ENCODE measurements at places on chromosomes 13 and 19.

GRCh38 chr13:51437550-51438127 lies 15.2 kb downstream of the INTS6 start:
- no peak for DNase-seq

DNA sequence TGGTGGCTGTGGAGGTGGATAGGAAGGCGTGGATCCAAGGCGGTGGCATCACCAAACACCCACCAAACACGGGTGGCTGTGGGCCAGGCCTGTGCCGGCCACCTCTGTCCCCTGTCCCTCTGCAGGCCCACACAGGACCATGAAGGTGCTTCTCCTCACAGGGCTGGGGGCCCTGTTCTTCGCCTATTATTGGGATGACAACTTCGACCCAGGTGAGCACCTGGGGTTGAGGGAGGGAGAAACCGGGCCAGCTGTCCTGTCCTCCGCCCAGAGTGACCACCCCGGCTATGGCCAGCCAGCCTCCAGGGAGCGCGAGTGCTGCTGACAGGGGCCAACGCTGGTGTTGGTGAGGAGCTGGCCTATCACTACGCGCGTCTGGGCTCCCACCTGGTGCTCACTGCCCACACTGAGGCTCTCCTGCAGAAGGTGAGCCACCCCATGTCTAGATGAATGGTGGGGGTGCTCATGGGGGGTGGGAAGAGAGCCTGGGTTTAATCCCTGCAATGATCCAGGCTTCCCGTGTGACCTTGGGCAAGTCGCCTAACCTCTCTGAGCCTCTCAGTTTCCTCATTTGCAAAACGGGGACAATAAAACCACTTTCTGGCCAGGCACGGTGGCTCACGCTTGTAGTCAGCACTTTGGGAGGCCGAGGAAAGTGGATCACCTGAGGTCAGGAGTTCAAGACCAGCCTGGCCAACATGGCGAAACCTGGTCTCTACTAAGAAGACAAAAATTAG lies 4.0 kb downstream of the HSD11B1L start:
- no peak for DNase-seq

DNA sequence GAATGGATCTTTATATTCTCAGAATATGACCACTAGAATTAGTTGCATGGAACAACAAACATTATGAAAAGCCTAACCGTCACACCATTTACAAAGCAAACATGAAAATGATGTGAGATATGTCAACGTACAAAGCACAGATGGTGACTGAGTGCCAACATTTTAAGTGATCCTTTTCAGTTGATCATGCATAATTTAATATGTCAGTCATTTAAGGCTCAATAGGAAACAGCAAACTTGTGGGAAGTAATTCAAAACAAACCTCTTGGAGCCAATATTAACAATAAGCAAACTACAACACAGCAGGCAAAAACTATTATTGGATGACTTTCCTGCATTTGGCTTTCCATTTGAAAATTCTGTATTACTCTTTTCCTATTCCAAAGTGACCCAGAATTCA lies 277.6 kb downstream of the SLITRK6 start:
- no peak for DNase-seq

GRCh38 chr13:112723771-112724170 lies 33.9 kb downstream of the ATP11A start:
- peak; percentile 22 for DNase-seq

- no peak for DNase-seq
Observed at GRCh38 chr19:29450306-29450705, 75.5 kb upstream of the VSTM2B start.

- no peak for DNase-seq
Observed at GRCh38 chr19:50290011-50290410, 39.2 kb downstream of the KCNC3 start.

GRCh38 chr19:17112271-17112670 lies 36.7 kb downstream of the MYO9B start:
- no peak for DNase-seq

DNA sequence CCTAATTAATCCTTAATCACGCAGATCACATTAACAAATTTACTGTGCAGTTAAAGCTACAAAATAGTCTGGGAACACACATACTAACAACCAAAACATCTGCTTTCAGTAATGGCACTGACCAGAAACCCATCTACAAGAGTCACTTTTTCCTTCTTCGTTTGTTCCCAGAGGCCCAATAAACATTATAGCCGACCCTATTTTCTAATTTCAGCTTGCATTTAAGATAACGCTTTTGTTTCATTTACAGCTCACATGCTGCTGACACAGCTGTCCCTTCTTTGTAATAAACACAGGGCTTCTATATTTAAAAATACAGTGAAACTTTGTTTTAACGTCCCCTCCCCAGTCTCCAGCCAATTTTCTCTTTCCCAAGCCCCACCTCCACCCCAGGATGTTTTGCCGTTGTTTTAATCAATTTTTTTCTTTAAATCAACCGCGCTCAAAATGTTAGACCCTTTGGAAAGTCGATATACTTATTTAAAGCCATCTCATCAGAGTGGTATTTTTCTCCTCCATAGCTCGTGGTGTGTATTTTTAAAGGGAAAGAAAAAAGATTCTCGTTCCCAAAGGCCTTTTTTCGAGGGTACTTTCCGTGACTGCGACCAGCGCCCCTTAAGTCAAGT lies 1.7 kb upstream of the WBP4 start:
- no peak for DNase-seq

- no peak for DNase-seq
Observed at GRCh38 chr19:10780368-10780767, 55.6 kb downstream of the TMED1 start.

- no peak for DNase-seq
Observed at GRCh38 chr13:74036373-74036772, 97.8 kb downstream of the KLF12 start.

DNA sequence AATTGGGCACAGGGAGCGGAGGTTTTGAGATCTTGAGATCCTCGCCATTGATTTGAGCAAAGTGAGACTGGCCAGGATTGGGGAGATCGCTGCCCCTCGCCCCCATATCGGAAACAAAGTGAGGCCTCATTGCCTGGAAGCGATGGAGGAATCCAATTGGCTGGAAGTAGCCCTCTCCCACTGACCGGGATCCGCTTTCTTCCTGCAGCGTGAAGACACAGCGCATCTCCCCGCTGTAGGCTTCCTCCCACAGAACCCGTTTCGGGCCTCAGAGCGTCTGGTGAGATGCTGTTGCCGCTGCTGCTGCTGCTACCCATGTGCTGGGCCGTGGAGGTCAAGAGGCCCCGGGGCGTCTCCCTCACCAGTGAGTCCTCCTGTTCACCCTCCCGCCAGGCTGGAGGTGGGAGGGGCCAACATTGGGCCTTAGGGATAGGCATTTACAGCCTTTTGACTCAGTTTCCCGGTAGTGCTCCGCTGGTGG lies 438 bp downstream of the PRKCSH start:
- no peak for DNase-seq

DNA sequence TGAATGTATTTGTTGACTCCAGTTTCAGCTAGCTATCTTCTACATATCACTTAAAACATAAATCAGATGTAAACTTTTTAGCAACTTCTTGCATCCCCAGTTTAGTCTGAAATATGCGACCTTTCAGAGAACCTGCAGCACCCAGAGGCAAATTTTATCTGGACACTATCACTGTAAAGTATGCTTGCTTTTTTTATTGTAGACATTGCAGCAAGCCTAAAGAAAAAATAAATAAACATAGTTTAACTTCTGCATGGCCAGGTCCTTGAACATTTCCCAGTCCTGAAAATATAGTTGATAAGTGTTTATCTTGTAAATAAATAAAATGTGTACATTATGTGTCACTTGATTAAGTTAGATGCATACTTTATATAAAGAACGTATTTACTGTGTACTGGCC lies 1829.4 kb downstream of the PCDH9 start:
- DNase-seq: no peak

DNA sequence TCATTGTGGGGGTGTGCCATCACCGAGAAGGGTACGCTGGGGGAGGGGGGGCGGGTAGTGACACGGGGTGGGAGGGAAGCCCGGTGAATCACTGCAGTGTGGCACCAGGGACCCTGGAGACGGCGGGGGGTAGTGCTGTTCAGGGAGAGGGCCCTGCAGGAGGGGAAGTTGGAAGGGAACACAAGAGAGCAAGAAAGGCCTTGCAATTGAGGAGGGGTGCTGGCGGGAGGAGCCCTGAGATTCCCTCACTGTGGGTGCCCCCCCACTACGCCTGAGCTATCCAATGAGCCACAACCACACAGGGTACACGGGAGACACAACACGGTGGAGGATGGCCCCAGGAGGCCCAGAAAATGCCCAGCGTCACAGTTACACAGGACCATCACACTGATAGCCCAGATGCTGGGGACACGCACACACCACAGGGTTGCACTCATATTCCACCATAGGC lies 516 bp upstream of the ATP1A3 start:
- no peak for DNase-seq

DNA sequence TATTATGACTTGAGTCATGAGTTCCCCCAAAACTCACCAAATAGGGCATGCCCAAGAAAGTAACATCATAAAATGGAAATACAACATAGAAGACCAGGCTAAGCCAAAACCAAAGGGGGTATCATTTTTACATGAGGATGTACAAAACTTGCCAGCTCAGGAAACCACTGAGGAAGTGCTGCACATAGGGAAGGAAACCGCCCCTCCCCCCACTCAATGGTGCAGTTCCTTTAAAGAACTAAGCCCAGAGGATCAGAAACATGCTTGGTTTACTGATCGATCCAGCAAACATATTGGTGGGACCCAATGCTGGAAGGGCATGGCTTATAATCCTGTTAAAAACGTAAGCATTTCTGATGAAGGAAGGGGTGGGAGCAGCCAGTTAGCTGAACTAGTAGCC lies 4.2 kb upstream of the ZNF486 start:
- DNase-seq: no peak

GRCh38 chr13:76813000-76813691 lies 73.1 kb downstream of the KCTD12 start:
- DNase-seq: no peak

DNA sequence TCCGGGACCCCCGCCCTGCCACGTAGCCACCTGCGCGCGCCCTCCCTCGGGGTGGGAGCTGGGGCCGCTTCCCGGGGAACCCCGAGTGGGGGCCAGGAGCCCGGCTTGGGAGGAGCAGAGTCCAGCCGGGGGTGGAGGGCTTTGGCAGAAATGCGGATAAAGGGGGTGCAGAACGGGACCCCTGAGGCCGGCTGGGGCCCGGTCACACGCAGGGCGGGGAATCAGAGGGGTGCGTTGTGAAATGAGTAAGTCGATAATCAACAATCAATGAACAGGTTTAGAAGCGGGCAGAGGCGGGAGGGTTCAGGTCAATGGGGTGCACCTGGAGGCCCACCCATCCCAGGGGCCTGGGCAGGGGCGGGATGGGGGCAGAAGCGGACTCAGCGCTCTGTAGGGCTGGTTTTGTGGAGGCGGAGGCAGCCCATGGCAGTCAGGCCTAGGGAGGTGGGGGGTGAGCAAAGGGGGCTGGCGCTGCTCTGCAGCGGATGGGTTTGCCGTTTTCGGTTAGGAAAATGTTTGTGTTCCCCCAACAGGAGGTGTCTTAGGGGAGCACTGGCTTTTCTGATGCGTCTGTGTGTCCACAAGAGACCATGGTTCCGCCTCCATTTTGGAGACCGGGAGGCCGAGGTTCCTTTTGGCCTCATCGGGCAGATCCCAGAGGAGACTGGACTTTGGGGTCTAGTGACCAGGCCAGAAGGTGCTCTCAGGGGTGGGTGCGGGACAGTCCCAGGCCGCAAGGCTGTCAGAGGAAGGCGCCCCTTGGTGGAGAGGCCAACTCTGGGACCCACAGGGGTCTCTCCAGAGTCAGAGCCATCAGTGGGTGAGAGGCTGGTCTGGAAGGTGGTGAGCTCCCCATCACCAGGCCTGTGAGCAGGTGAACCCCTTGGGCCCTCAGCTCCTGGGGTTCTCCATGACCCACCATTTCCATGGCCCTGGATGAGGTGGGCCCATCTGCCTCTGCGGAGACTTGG lies 683 bp upstream of the DIRAS1 start:
- DNase-seq: no peak

GRCh38 chr13:91544723-91545122 lies 146.3 kb downstream of the GPC5 start:
- DNase-seq: no peak

- no peak for DNase-seq
Observed at GRCh38 chr19:51141181-51141580, 920 bp upstream of the SIGLEC7 start.

DNA sequence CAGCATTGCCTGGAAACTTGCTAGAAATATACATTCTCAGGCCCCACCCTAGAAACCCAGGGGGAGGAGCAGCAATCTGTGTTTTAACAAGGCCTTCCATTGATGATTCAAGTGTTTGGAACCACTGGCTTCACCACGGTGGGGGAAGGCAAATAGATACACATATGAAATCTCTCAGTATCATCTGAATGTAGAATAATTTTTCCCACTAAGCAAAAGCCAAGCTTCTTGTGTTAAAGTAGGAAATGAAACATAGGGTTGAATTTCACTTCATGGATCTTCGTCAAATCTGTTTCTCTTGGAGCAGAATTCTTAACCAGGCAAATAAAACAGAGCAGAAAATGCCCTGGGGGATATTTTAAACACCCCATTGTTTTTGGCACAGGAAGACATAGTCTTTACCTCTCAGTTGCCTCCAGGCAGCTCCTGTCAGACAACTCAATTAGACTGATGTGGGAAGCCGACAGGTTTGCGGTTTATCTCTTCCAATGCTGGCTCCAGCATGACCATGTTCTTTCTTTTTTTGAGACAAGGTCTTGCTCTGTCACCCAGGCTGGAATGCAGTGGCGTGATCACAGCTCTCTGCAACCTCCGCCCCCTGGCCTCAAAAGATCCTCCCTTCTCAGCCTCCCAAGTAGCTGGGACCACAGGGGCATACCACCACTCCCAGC lies 213.0 kb downstream of the FOXO1 start:
- no peak for DNase-seq

DNA sequence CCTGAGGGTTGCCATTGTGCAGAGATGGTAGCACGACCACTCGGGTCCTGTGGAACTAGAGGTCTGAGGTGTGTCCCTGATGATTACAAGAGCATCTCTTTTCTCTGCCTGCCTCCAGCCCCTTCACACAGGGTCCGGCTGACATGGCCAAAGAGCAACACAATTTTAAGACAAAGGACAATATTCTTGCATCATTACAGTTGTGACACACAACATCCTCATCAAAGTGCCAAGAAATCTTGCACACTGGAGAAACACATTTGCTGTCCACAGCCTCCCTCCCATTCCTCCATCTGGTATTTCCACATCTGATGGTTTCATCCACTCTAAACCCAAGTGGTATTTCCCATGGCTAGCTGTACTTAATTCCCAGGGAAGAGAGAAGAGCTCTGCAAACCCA lies 12.8 kb downstream of the COL4A1 start:
- DNase-seq: no peak

- no peak for DNase-seq
Observed at GRCh38 chr19:42378225-42379215, 11.6 kb downstream of the CNFN start.

GRCh38 chr13:112069845-112070251 lies 2.9 kb downstream of the SOX1 start:
- no peak for DNase-seq
